ENCODE measurements at places on chromosomes 13 and 19.
A peak's percentile ranks its signal among the peaks of the same experiment; 100 is the strongest.

GRCh38 chr13:102798581-102799425 lies at the start of the genes BIVM and POGLUT2:
BIVM (plus strand) TSS chr13:102799119; CDS start chr13:102807268, 8,149 bp downstream.
POGLUT2 (minus strand) TSS chr13:102798976; CDS start chr13:102798670, 306 bp downstream.
- DNase-seq: peak; percentile 92

GRCh38 chr19:17035842-17036424 lies 9.3 kb upstream of the CPAMD8 start:
- no peak for DNase-seq

- DNase-seq: no peak
These were observed 2744.8 kb upstream of the PCDH20 start for GRCh38 chr13:64160479-64160878.

GRCh38 chr13:23506071-23506806 lies 64.0 kb upstream of the TNFRSF19 start:
- DNase-seq: no peak

DNA sequence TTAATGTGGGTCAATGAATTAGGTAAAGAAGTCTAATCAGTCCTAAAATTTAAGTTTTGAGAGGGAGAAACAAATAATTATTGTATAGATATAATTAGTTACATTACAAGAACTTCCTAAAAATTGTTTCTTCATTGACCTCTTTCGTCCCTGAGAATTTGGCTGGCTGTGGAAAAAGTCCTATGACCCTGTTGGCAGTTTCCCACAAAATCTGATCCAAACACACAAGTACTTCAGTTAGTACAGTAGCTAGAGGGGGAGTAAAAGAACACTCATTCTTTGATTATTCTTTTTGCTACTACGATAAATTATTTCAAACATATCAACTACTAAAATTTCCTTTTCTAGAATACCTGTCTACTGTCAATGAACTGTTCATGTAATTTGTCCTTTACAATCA lies 11.3 kb downstream of the POSTN start:
- no peak for DNase-seq

DNA sequence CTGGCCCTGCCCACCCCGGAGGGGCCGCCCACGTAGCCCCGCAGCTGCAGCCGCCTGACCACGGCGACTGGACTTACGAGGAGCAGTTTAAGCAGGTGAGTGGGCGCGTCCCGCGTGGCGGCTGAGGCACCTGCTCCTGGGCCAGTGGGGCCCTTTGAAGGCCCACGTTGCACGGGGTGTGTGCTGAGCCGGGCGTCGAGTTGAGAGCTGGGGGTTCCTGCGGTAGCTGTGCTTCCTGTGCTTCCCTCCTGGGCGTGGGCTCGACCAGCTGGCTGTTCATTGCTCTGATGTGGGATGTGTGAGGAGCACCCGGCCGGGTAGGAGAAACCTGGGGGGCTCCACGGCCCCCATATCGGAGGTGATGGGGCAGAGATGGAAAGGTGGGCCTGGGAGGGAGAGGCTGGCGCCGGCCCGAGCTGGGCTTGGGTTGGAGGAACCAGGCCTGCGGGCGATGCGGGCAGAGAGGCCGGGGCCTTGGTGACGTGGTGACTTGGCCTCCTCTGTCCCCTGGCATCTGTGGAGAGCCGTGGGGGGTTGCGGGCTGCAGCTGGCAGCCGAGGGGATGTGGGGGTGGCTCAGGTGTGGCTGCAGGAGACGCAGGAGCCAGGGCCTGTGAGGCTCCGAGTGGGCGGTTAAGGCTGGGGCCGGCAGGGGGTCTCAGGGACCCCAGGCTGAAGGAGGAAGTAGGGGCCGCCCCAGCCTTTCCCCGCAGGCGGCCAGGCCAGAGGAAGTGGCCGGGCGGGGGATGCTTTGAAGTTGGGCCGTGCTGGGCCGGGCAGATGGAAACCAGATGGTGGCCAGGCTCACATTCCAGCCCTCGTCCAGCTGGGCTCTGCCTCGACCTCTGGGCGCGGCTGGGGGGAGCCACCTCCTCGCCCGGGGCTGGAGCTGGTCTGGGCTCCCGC lies 7.1 kb downstream of the ARID3A start:
- DNase-seq: no peak

- DNase-seq: no peak
These were observed 18.6 kb upstream of the ZNF816 start for GRCh38 chr19:52981329-52981728.

GRCh38 chr13:22027566-22027965 lies 356.7 kb downstream of the FGF9 start:
- no peak for DNase-seq

GRCh38 chr13:109844396-109844795 lies 58.0 kb upstream of the IRS2 start:
- DNase-seq: no peak

GRCh38 chr19:5801796-5802619 lies 2.9 kb upstream of the NRTN start:
- peak; percentile 67 for DNase-seq

GRCh38 chr13:39297664-39298171 lies 259.5 kb downstream of the NHLRC3 start:
- no peak for DNase-seq

GRCh38 chr19:57321116-57321515 lies 844 bp downstream of the ZNF543 start:
- no peak for DNase-seq

GRCh38 chr13:98507282-98507797 lies 69.6 kb downstream of the STK24 start:
- no peak for DNase-seq

DNA sequence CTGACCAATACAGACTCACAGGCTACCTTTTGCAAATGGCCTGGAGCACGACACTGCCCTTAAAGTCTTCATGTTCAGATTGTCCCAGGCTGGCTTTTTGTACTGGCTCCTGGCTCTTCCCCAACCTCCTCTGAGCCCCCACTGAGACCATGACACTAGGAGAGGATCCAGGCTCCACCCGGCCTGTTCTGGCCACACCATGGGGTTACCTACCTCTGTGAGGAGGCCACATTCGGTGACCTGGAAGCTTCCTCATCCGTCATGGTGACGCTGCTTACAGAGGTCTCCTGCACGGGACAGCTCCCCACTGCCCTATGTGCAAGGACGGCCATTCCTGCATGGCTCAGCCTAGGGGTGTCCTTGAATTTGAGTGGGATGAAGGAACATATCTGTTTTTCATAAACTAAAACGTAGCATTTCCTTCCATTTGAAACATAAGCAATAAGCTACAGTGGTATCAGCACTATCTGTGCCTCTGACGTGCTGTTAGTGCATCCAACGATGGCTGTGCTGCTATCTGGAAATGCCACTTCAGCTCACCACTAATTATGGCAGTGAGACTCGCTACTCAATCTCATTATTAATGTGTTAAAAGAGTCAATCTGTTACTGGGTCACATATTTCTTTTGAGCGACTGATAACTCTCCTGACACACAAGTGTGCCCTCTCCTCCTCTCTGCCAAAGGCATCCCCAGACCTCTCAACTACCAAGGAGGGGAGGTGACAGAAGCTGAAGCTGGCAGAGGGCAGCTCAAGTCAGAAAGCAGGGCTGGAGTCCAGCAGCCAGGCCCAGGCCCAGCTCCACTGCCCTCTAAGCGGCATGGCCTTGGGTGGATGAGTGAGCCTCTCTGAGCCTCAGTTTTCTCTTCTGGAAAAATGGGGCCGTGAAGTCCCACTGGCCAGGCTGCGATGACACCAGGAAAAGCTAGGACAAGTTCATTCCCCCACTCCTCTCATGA lies 29.6 kb downstream of the ELL start:
- no peak for DNase-seq

GRCh38 chr19:45250832-45251451 lies at the start of gene MARK4:
MARK4 (plus strand) TSS chr19:45251271; CDS start chr19:45251589, 318 bp downstream.
- no peak for DNase-seq

GRCh38 chr13:43240278-43240677 lies 216.9 kb downstream of the DNAJC15 start:
- DNase-seq: no peak

- no peak for DNase-seq
These were observed 12.9 kb downstream of the OR7C2 start for GRCh38 chr19:14954071-14954655.

GRCh38 chr19:38707512-38708114 lies 36.7 kb downstream of the CAPN12 start:
- no peak for DNase-seq

DNA sequence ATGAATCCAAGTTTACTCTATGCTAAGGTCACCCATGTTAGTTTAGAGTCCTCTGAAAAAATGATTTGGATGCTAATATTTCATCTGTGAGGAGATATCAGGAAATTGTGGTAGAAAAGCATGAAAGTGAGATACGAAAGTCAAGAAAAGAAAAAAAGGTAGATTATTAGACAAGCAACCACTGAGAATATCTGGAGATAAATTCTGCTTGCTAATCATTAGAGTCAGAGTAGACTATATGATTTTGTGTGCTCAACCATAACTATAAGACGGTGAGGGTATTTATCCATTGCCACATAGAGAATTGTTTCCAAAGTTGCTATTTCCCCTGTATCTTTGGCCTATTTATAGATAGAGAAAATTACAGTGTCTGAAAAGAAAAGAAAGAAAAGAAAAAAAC lies 706.7 kb downstream of the SLITRK5 start:
- DNase-seq: no peak

DNA sequence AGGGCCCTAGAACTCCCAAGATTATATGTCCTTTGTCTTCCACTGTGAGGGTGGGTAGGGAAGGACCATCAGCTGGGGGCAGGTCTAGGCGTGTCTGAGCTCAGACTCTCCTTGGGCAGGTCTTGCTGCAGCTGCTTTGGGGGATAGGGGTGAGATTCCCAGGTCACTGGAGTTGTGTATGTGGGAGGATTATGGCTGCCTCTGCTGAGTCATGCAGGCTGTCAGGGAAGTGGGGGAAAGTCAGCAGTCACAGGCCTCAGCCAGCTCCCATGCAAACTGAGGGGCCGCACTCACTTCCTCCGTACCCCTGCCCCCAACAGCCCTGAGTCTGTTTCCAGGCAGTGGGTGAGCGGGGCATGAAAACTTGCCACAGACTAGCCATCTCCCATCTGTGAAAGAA lies 600.8 kb downstream of the DIAPH3 start:
- no peak for DNase-seq

DNA sequence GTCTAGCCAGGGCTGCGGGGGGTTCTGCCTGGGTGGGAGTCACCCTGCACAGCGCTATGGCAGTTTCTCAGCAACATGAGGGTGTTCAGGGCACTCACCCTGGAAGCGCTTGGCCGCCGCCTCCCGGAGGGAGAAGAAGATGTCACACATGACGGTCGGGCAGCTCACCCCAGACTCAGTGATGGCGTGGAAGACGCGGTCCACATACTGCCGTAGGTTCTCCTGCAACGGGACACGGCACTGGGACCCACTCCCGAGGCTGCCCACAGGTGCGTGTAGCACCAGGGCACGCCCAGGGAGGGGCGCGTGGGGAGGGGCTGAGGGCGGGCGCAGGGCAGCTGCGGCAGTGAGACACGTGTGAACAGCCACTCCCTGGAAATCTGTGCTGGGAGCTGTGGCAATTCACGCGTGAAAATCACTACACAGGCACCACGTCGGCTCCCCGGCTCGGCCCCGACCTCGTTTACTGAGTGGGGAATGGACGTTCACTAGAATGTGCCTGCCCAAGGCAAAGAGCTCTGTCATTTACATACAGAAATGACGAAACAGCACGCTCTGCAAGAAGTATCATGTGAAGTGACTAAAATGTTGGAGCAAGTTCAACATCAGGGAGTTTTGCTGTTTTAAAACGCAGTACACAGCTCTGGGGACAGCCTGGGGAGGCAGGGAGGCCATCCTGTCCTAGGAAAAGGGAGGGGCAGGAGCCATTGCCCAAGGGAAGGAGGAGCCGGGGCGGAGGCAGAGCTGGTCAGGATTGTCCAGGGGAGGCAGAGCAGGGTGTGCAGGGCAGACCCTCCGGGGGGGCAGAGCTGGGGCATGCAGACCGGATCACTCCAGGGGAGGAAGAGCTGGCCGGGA lies 41.5 kb upstream of the C13orf46 start:
- DNase-seq: no peak

GRCh38 chr19:51694318-51695085 lies 1.4 kb downstream of the SPACA6 start:
- no peak for DNase-seq

DNA sequence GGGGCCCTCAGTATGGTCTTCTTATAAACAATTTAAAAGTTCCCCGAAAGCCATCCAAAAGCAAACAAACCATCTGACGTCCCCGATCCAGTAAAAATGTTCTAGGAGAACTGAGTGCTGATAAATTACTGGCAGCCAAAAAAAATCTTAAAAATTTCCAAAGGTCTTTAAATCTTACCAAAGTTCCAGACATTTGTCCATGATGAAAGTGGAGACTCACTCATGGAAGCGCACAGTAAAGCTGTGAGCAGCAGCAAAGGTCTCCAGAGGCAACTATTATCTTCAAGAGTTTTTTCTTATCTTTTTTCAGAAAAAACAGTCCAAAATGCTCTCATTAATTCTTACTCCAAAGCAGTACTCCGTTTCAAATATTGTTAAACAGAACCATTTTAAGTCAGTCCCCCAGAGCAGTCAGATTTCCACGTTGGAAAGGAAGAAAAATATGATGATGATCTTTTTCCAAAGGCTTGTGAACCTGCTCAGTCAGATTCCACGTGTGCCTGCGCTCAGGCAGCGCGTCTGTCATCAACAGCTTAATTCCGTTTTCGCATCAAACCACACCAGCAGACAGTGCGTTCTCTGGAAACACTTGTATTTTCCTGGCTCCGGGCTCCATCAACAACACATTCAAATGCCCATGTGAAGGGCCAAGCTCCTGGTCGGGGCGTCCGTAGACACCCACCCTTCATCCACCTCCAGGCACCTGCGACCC lies 85.4 kb downstream of the COL4A1 start:
- no peak for DNase-seq

GRCh38 chr13:90738881-90739280 lies 608.6 kb upstream of the MIR17HG start:
- DNase-seq: no peak

GRCh38 chr13:98039261-98039660 lies 85.8 kb downstream of the IPO5 start:
- DNase-seq: no peak

DNA sequence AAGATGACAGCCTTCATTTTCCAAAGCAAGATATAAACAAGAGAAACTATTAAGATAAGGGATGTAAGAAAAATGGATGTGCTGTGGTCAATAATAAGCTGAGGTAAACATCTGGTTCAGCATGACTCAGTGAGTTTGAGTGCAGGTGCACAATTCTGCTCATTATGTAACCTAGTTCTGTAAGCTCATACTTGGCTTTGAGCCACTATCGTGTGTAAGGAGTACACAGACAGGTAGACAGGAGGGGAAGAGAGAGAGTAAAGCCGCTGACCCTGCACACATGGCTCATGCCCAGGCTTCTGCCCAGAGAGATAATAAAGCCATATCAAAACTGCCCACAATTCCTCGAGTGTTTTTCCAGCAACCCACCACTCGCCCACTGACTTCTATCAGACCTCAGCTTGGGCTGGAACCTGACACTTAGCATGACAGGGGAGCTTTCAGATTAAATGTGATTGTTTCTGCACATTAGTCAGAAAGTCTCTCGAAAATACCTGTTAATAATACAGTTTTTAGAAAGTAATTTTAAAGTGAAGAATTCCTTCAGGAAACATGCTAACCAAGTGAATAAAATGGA lies 51.7 kb downstream of the ZNF91 start:
- DNase-seq: no peak

GRCh38 chr19:29840066-29840950 lies 28.5 kb downstream of the CCNE1 start:
- no peak for DNase-seq

DNA sequence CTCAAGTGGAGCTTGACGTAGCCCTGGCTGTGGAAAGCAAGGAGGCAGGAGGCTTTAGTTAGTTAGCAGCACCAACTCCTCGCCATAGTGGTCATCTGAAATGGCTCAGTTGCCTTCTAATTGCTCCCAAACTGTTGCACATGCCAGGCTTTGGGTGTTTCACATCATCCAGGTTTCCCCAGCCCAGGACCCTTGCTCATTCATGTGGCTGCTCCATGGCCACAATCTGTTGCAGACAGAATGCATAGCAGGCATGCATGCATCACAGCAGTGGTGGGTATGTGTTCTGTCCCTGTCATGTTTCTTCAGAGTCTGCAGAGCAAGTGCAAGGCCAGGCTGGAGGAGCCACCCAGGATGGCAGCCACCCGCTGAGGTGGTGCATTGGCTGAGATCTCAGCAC lies 407.6 kb downstream of the TSHZ3 start:
- no peak for DNase-seq
